Activated T-helper 9 cell treated with anti-CD3 and anti-CD28 coated beads, Interleukin-2, amount 50 U/mL, for 16 hours (primary cell): ENCODE measurements at places on chromosomes 7 and 10.

DNA sequence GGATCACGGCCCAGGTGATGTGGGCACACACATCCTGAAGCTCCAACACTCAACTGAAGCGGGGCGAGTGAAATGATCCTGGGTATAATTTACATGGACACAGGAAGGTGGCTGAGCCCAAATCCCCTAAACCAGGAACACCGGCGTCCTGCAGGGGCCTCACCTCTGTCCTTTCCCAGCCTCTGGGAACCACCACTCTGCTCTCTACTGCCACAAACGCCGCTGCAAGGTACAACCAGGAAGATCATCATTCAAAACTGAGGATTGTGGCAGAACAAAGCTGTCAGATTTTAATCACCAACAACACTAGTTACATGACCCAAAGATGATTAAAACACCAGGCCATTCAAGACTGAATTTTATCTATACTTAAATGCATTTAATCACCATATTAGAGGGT lies 104.0 kb downstream of the DIP2C start:
- no peak for DNase-seq

GRCh38 chr10:71975871-71976725 lies 11.9 kb downstream of the CHST3 start:
- DNase-seq, result no peak

DNA sequence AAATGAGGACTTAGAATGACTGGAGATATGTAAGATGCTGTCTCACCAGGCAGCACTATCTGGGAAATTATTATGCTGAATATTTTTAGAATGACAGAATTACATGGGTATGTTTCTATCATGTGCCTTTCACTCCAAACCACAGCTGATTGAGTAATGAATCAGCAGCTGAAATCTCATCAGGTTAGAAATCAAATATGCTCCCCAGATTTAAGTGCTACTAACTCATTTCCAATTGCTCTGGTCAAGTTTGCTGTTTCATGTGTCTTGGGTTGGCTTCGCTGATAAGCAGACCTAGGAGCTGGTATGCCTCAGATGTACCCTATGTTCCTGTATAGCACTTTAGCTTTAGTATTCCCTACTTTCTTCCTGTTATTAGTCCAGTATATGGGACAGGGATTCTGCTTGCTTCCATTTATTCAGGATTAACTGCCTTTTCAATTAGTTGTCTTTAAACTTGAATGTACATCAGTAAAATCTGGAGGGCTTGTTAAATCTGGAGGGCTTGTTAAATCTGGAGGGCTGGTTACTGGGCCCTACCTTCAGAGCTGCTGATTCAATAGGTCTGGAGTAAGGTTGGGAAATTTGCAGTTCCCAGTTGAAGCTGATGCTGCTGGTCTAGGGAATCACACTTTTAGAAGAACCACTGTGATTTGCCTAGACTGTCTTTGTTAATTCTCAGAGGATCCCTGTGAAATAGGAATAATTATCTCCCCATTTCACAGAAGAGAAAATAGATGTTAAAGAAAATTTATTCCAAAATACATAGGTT lies 172.9 kb downstream of the DKK1 start:
- no peak for DNase-seq

DNA sequence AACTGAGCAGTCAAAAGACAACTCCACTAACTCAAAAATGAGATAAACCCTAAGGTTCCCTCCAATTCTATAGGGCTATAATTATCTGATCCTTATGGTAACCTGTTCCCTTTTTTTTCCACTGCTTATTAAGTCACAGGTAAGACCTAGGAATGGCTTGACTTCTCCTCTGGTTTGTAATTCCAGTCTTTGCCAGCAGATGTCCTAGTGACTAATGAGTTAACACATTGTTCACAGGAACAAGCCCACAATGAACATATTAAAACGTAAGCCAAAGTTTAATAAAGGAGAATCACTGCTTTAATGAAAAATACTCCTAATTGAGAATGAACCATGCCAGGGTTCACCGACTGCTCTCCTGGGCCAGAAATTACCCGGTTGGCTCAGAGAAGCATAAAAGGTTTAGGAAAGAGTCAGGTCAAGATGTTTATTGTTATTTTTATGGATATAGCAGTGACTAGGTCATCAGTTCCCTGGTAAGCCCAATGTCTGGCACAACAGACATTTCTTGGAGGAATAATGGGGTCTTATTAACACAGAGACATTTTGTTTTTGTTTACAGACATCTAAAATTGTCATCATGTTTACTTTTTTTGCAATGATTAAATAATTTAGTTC lies 120.1 kb downstream of the ELAPOR2 start:
- no peak for DNase-seq

DNA sequence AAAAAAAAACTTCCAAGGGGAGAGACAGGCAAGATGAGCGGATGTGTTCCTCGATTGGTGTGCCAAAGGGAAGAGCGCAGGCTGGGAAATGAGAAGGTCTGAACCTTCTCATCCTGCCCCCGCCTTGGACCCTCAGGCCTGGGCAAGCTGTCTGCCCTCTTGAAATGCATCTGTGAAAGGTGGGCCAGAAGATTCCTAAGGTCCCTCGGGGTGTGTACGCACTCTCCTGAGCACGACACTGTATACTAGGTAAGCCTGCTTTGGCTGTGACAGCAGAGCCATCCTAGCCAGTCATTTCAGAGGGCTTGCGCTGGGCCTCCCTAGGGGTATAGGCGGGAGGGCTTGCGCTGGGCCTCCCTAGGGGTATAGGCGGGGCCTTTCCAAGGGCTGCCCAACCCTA lies 26.8 kb downstream of the PODXL start:
- no peak for DNase-seq

GRCh38 chr10:17599089-17599488 lies 18.1 kb downstream of the HACD1 start:
- no peak for DNase-seq

GRCh38 chr10:89567576-89568245 lies 32.3 kb upstream of the SLC16A12 start:
- DNase-seq, result no peak

- peak; percentile 8 for DNase-seq
These were observed 109.2 kb downstream of the DPY19L1 start for GRCh38 chr7:34928052-34928451.

GRCh38 chr10:127687548-127687947 lies 49.4 kb upstream of the FOXI2 start:
- DNase-seq, result no peak

- DNase-seq, result no peak
These were observed 17.8 kb upstream of the TCTN3 start for GRCh38 chr10:95711492-95711891.

GRCh38 chr7:17530741-17531421 lies 232.4 kb downstream of the AHR start:
- no peak for DNase-seq

GRCh38 chr7:12403287-12404181 lies at the start of gene VWDE:
VWDE (minus strand) TSS chr7:12403865; CDS start chr7:12403716, 149 bp downstream.
- peak; percentile 33 for DNase-seq

DNA sequence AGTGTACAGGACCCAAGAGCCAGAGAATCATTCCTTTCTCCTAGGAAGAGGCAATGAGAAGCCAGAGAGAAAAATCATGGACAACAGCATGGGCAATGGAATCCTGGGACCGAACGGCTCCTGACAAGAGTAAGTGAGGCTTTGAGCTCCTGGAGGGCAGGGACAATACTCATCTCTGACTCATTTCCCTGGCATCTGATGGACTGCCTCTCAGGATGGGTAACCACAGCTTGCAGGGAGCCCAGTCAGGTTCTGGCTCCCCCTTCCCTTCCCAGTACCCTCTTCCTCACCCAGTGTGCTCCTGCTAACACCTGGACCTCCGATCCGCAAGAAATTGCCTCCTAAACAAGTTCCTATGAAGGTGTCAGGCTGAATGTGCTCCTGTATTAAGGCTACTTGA lies 51.2 kb upstream of the SORCS3 start:
- DNase-seq, result no peak

DNA sequence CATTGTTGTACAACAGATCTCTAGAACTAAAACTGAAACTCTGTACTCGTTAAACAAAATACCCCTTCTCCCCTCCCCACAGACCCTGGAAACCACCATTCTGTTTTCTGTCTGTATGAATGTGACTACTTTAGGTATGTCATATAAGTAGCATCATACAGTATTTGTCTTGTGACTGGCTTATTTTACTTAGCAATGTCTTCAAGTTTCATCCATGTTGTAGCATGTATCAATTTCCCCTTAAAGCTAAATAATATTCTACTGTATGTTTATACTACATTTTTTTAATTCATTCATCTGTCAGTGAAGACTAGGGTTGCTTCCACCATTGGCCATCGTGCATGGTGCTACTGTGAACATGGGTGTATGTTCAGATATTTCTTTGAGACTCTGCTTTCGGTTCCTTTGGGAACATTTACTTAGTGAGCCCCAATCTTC lies 71.2 kb upstream of the RPA3 start:
- no peak for DNase-seq

DNA sequence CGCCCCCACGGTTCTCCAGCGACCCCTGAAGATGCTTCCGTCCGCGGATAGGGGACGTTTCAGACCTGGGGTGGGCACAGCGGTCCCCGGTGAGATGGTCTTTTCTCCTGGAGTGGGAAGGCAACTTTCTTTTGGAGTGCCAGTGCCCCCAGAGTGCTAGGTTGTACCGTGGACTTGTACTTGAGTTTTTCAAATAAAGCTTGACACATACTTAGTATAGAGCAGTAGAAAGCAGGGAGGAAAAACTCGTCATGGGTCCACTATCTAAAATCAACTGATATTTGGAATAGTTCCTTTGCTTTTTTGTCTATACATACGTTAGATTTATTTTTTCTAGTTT lies 28.4 kb downstream of the RBM20 start:
- no peak for DNase-seq

- no peak for DNase-seq
These were observed 34.7 kb upstream of the ZNF716 start for GRCh38 chr7:57415326-57415725.

DNA sequence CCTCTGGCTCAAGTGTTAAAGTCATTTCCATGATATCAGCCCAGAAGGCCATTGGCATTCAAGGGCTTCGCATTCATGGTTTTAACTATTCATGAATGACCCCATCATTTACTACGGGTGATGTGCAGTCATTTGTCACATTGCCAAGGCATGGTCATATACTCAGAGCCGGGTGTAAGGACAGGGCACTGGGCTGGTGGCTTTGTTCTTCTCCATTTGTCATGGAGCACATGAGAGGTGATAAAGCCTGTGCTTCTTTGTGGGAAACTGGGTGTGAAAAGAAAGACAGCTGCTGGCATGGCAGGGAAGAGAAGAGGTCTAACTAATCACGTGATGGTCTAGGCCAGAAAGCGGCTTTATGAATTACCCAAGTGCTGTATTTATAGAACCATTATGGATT lies 132.2 kb upstream of the PLXNA4 start:
- no peak for DNase-seq

GRCh38 chr7:111933609-111934008 lies 272.6 kb downstream of the DOCK4 start:
- no peak for DNase-seq

DNA sequence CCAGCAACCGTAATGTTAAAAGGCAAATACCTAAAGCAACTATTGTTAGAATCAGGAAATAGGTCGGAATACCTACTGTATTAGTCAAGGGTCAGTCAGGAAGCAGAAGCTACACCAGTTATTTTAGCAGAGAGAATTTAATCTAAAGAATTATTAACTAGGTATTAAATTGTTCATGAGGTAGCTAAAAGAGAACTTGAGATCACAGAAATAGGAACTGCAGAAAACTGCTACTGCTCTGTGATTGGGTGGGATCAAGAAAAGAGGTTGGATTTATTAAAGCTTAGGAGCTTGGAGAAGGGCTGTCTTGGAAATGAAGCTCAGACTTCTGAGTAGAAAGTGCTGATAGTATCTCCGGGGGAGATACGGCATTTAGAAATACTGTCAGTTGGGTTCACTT lies 20.0 kb upstream of the ZNF438 start:
- no peak for DNase-seq

- DNase-seq, result no peak
These were observed 15.9 kb downstream of the NT5C2 start for GRCh38 chr10:103177123-103177522.

DNA sequence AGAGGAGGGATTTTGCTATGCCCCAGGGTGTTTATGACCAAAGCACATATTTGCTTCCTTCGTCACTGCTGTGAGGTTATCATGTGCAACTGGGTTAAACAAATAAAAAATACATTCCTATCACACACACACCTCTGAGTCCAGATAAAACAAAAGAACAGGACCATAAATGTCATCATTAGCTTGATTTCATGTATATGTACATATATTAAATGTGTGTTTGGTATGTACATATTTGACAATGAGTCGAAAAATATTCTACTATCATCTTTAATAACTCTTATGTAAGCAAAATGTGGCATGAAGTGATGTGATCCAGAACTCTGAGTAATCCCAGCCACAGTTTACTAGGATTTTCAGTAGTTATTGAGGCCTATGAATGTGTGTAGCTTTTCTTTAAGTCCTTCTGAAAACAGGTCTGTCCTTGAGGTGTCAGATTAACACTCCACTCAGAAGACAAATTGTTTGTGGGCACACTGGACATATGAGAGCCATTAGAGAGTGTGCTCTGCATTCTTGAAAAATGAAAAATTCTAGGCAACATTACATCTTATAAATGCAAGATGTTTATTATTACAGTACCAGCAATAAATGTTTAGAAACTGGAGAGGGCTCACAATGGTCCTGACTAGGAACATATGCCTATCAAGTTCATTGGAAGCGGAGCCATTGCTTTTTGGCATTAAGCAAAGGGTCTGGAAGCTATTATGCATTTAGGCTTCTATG lies 335.1 kb upstream of the SEMA3A start:
- no peak for DNase-seq

DNA sequence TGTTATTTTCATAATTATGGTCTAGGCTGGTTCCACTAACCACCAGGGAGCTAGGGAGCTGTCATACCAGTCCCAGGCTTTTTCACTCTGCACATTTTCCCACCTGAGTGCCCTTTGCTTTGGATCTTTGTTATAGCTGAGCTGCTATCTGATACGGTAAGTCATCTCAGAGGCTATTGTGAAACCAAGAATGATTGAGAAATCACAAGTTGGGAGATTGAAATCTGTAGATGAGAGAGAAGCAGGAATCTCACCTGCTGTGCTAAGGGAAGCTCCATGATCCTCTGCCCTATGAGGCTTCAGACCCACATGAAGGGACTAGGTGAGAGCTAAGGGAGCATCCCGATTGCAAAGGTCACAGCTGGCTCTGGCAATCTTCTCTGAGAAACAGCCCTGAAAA lies 307.8 kb downstream of the REEP3 start:
- no peak for DNase-seq

- DNase-seq, result no peak
These were observed 92.9 kb downstream of the CTNNA3 start for GRCh38 chr10:67603086-67603485.

- no peak for DNase-seq
These were observed 512.6 kb upstream of the SEMA3D start for GRCh38 chr7:85699482-85699881.
